Activated naive CD4-positive, alpha-beta T cell treated with Interleukin-2 at 50 U/mL for 16 hours (primary cell): ENCODE measurements at places on chromosomes 13 and 19.

GRCh38 chr19:23520441-23520840 is 125.2 kb upstream of the ZNF91 start:
- DNase-seq: no peak

DNA sequence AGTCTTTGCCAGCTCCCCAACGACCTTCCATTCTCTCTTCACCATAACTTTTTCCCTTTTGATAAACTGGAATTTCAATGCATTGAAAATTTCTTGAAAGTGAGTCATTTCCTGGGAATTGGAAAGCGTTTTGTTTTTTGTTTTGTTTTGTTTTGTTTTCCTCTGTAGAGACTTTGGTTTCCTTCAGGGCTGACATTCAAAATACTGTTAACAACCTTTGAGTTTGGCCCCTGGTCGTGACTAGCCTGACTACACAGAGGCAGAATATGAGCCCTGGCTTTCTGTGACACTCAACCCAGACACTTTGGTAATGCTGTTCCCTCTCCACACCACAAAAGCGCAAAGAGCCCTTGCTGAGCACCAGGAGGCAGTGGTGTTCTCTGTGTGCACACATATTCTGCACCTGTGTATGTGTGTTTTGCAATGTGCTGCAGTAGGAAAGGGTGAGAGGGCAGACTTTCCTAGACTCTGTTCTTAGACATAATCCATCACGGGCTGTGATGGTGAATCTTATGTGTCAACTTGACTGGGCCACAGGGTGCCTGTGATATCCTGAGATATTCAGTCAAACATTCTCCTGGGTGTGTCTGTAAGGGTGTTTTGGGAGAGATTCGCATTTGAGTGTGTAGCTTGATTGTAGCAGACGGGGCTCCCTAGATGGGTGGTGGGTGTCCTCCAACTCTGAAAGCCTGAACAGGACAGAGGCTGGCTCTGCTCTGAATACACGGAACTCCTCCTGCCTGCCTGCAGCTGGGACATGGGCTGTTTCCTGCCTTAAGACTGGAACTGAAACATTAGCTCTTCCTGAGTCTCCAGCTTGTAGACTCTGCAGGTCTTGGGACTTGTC is 29.5 kb upstream of the ANKRD10 start:
- DNase-seq: peak; percentile 35

DNA sequence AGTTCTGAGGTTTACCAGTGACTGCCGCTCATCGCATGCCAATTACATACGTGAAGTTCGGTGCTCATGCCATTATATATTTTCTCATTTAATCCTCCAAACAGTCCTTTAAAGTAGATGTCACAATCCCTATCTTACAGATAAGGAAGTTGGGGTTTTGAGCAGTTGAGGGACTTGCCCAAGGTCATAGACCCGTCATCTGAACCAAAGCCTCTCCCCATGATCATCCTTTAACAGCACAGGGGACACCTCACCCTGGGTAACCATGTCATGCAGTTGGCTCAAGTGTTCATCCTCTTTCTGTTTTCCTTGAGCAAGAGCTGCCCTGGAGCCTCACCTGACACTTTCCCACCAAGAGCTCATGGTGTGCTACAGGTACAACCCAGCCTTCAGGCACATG is 69.1 kb downstream of the HSPH1 start:
- DNase-seq: no peak

- no peak for DNase-seq
These were observed 18.1 kb downstream of the TUBGCP3 start for GRCh38 chr13:112569821-112570220.

DNA sequence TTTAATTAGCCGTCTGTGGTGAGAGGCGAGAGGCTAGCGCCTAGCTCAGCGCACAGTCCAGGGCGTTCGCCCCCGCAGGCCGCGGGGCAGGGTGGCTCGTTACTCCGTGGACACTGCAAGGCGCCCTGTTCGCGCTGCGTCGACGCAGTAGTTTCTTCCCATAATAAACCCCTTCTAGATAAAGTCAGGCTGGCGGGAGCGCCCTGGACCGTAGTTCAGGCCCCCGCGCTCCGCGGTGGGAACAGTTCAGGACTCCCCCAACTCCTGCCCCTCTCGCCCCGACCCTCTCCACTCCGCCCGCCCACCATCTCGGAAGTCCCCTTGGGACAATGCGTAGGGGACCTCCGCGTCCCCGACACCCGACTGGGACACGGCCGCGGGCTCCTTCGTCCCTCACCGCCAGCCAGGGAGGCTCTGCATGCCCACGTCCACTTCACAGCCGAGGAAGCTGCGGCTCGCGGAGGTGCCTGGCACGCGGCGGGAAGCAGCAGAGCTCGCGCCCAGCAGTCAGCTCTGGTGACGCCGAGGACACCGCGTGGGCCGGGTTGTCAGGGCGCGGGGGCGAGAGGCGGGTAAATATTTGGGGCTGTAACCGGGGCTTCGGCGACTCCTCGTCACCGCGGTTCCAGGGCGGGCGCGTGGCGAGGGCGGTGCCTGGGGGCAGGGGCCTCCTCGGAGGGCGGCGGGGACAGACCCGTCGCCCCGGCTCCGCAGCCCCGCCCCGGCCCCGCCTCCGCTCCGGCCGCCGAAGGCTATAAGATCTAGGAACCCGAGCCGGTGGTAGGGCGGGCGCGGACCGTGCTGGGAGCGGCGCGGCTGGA is at the start of gene RGCC:
TSS of gene RGCC (plus strand) at position 783 of the 821 bp plus-strand sequence. CDS start 158 bp downstream, outside the sequence.
- DNase-seq: peak; percentile 98

DNA sequence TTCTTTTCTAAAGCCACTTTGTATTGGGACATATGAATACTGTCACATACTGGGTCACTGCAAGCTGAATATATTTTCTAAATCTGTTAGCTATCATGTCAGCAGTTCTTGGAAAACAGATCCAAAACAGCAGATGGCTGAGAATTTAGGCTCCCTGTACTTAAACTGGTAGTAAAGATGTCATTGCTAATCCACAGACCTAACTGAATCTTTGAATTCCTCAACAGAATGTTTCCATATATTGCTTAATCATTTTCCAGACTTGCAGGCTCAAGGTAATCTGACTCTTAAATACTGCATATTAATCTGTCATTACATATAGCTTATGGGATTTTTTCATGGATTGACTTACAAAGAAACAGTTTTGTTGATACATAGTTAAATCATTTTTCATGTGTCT is 639.0 kb upstream of the KLHL1 start:
- DNase-seq: no peak

GRCh38 chr19:46176116-46176860 is 28.2 kb downstream of the IGFL2 start:
- DNase-seq: no peak

DNA sequence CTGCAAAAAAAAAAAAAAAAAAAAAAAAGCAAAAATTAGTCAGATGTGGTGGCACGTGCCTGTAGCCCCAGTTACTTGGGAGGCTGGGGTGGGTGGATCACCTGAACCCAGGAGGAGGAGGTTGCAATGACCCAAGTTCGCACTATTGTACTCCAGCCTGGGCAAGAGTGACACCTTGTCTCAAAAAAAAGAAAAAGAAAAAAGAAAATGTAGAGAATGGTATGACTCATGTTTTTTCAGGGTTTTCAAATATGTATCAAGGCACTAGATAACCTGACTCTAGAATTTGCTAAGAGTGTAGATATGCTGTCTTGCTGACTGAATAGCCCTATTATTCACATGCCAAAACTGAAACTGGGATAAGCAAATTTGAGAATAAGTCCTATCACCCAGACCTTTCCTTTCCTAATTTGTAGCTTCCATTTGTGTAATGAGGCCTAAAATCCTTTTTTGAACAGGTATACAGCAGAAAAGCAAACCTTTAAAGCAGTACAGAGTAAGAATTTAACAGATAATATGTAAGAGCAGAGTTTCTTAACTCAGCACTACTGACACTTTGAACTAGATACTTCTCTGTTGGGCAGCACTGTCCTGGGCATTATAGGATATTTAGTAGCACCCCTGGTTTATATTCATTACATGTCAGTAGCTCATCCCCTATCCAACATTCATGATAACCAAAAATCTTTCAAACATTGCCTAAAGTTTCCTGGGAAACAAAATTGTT is 108.6 kb downstream of the ELF1 start:
- peak; percentile 14 for DNase-seq

DNA sequence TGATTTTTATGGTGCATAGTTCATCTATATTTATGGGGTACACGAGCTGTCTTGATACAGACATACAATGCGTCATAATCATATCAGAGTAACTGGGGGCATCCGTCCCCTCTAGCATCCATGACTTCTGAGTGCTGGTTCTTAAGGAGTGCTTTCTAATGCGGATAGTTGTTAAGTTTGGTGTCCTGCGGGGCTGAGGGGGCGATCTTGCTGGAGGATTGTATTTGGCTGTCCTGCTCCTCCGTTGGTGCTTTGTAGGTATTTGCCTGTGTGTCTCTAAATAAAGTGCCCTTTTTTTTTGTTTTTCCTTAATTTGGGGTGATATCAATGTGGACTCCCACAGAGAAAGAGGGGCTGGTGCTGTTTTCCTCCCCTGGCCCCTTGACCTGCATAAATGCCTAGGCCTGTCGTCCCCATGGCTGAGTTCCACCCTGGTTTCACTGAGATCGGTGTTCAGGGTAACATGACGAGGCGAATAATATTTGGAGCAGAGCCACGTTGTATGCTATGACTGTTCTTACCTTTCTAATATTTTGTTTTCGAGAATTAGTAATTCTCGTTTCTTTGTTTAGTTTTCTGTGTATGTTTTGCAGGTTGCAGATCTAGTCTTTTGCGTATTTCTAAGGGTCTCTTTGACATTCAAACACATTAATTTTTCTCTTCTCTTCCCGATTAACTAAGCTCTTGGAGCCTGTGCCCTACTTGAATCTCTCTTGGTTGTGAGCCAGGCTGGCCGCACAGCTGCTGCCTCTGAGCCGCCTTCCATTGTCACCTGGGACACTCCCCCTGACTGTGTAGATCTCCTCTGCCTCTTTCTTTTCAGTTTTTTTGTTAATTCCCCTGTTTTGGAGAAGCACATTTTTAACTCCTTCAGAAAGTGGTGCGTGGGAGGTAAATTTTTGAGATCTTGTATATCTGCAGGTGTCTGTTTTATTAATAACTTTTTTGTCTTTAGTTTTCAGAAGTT is 100.3 kb downstream of the ARHGEF7 start:
- no peak for DNase-seq
